ENCODE measurements at places on chromosomes 13 and 19.

- no peak for DNase-seq
Observed at GRCh38 chr13:67568205-67568604, 338.1 kb upstream of the PCDH9 start.

DNA sequence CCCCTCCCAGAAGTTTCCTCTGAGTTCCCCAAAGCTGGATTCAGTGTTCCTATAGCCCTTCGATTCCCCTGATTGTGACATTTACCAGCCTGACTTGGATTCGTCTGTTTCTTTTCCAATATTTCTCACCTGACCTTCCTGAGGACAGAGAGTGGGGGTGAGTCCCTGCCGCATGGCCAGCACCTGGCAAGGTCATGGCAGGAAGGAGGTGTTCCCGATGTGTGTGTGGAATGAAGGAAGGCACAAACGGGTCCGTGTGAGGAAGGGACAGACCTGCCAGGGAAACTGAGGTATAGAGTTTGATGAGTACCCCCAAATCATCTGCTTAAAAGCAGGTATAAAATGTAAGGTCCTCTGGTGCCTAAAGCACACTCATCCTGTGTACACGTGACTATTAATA lies 3.3 kb downstream of the COL4A1 start:
- DNase-seq: no peak

DNA sequence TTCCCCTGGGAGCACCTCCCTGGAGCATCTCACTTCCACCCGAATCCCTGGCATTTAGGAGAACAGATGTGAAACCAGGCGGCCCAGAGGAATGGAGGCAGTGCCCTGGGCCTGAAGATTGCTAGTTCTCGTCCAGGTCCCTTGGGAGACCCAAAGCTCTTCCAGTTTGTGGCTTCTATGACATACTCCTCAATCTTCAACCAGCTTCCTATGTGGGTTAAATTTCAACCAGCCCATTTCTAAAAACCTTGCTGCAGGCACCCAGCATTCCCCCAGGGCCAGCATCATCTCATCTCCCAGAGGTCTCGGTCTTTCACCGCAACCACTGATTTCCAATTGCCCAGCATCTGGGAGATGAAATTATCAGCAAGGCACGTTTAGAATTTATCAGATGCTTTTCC lies 46.0 kb upstream of the STK24 start:
- no peak for DNase-seq

- no peak for DNase-seq
Observed at GRCh38 chr13:31947105-31947504, 84.5 kb upstream of the FRY start.

DNA sequence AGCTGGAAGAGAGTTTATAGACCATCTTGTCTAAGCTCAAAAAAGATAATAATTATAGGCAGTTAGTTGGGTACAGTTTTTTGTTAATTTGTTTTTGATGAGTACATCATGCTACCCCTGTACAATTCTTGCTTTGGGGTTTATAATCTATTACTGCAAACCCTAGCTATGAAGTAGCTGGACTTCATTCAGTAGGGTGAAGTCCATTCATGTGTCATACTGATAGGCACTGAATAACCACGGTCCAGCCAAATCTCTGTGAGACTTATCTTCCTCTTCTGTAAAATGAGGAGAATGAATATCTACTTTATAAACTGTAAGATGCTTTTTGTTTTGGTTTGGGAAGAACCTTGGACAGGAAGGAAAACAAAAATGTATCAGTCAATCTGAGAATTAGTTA lies 19.5 kb downstream of the SLC46A3 start:
- no peak for DNase-seq

- peak; percentile 60 for DNase-seq
Observed at GRCh38 chr19:36573020-36573894, at the start of gene ZNF529. ZNF529 (minus strand) TSS chr19:36573292; CDS start chr19:36572346, 946 bp downstream.

GRCh38 chr19:5644037-5644436 lies 21.2 kb downstream of the SAFB start:
- no peak for DNase-seq
